ENCODE measurements at places on chromosomes 2 and 18. TPM values are rescaled to one million over a fixed set of nuclear protein-coding genes. Genes with fewer than 3 reads are reported as not detected.

The DNER gene
- total RNA-seq = 0.13 TPM

The MYO5B gene
- 102 TPM for total RNA-seq

The CRYGD gene
- not detected for total RNA-seq

The CABLES1 gene
- total RNA-seq = 37.0 TPM

The GALNT14 gene
- total RNA-seq = 1.1 TPM

The DSG3 gene
- total RNA-seq = not detected

The TUBB8B gene
- not detected for total RNA-seq

The ABCG8 gene
- total RNA-seq = not detected

DNA sequence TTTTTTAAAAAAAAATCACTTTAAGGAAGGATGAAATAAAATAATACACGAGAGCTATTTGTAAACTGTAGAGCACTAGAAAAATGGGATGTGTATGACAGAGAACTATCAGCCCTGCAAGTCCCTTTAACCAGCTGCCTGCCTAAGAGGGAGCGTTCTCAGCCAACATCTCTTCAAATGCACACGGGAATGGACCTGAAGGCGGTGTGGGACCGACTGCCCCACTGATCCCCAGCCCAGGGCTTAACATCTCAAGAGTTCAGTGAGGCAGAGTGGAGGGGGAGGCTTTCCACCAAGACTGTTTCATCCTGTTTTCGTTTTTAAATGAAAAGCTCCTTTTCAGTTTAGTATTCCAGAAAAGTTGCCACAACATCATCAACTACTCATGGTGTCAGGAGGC is 2.2 kb downstream of the INPP4A start:
- no peaks in the 10 kb centered on the region for H3K27me3 ChIP-seq
- no peak overlapping the region for H3K27ac ChIP-seq
- H3K36me3 ChIP-seq = no peaks in the 10 kb centered on the region

DNA sequence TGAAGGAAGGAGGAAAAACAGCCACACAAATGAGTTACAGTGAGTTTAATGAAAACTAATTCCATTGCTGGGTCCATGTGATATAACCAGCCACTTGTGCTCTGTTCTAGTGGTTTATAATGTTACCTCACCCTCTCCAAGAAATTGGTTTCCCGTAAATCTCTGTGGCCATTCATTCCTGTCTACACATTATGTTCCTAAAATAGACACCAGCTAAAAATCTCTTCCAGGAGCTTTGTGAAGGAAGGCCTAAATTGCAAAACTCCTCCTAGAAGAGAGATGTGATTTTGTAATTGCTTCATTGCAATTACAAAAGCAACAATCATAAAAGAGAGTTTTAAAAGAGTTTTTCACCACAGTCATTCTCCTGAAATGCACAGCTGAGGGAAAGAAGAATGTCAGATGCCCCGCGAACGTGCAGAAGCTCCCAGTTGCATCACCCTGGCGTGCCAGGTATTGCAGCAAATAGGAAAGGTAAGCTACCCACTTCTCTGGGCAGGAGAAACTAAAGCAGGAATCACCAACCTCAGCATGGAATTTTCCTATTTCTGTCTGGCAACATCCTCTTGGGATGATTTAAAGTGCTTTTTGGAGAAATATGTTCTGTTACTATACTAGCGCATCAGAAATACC is 1.7 kb downstream of the SCN1A start:
- no peaks in the 10 kb centered on the region for H3K27me3 ChIP-seq
- H3K4me1 ChIP-seq = no peaks in the 10 kb centered on the region
- DNase-seq = no peak
- no peak overlapping the region for H3K27ac ChIP-seq
- no peaks in the 10 kb centered on the region for H3K36me3 ChIP-seq
- H3K4me3 ChIP-seq = no peak overlapping the region

- DNase-seq = no peak
- H3K4me3 ChIP-seq = no peak overlapping the region
- no peaks in the 10 kb centered on the region for H3K36me3 ChIP-seq
These were observed 92.5 kb downstream of the BARD1 start for GRCh38 chr2:214716811-214717560.

DNA sequence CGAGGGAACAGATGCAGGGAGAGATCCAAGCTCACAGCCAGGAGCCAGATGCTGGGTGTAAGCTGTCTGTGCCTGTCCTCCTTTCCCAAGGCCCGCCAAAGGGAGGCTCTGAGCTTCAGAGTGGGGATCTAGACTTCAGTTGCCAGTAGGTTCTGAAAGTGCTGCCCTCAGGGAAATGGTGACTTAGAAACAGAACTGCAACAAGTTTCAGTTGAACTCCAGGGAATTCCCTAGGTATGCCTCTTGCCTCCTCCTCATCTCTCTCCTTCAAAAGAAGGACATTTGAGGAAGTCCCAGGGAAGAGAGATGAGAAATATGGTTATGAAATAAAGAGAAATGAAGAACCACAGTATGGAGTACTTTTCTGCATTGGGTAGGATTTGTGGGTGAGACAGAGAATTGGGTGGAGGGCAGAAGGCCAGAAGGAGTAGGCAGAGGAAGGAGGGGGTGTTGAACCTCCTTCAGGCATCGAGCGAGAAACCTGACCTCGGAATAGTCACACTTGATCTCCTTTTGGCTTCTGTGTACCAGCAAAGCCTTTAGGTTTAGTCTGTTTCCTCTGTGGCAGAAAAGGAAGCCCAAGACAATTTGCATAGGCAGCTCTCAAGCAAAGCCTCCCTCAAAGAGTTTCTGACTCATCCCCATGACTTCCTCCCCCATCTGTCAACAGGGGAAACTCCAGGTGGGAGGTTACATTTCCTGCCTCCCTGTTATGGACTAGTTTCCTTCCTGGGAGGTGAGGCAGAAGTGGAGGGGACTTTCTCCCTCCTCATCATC is 45.7 kb downstream of the QPCT start:
- no peak for DNase-seq
- no peaks in the 10 kb centered on the region for H3K27me3 ChIP-seq
- H3K36me3 ChIP-seq = no peaks in the 10 kb centered on the region
- H3K27ac ChIP-seq = no peak overlapping the region
- H3K4me3 ChIP-seq = no peak overlapping the region
- H3K4me1 ChIP-seq = peaks cover 10% of the 10 kb centered on the region

DNA sequence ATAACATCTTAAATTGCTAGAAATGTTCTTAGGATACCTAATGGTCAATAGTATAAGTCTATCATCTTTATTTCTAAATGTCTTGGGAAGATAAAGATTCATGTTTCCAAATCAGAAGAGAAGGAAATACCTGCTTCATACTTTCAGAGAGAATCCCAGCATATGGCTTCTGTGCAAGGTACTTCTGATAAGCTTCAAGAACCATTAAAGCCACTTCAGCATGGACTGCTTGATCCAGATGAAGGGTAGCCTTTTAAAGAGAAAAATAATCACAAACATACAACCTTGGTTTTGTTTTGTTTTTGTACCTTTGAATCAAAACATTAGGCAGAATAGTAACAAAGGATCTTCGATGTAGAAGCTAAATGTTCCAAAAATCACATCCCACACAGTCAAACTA is 44.0 kb downstream of the EPG5 start:
- no peak overlapping the region for H3K27ac ChIP-seq
- no peak overlapping the region for H3K4me3 ChIP-seq
- peaks cover 32% of the 10 kb centered on the region for H3K36me3 ChIP-seq
- peaks cover 9% of the 10 kb centered on the region for H3K4me1 ChIP-seq
- no peak for DNase-seq

DNA sequence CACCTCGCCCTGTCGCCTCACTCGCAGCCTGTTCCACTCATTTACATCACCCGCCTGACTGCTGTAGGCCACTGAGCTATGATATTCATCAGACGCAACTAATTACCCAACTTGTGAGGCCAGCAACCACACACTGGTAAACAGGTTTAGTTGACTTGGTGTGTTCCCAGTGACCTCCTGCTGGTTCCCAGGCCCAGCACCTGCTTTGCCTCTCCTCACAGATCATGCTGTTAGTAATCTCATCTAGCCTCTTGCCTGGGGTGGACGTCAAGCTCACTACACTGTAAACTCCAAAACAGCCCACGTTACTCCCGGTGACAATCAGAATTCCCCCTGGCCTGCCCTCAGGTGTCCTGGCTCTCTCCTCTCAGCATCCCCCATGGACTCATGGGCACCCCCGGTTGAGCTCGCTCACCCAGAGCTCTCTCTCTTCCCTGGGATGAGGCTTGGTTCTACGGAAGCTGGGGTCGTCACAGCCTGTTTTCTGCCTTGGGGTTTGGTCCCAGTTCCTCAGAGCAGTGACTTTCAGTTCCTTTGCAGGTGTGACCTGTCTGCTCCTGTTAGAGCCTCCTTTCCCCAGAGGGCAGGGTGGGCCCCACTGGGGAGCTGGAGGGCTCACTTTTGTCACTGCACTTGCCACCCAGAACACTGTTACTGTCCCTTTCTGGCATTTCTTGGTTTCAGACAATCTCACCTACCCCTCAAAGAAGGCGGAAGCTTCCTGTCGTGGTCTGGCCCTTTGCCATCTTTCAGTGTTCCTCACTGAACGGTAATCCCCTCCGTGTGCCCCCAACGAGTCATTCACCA is 40.3 kb downstream of the INPP5D start:
- H3K27ac ChIP-seq = no peak overlapping the region
- H3K4me1 ChIP-seq = no peaks in the 10 kb centered on the region

DNA sequence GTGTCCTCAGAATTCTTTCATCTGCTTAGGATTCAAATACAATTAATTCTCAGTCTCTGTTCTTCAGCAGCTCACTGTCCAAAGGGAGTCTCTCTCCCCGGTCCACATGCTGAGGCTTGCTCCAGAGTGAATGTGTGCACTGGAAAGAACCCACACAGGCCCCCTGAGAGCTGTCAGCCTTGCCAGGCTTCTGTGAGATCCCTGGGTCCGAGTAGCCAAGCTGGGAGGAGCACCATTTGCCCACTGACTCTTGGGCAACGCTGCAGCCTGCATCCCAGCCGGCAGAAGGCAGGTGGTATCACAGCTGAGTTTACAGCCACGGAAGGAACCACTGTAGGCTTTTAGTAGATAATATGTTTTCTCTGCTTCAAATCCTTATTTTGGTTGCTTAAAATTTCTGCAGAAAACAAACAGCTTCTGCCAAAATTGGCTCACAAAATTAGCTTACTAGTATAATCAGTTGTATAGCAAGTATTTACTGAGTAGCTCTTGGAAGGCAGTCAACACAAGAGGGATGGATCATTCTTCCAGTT is 21.4 kb upstream of the LTBP1 start:
- no peaks in the 10 kb centered on the region for H3K4me1 ChIP-seq
- H3K27me3 ChIP-seq = no peaks in the 10 kb centered on the region
- DNase-seq = no peak
- no peaks in the 10 kb centered on the region for H3K36me3 ChIP-seq
- no peak overlapping the region for H3K27ac ChIP-seq
- no peak overlapping the region for H3K4me3 ChIP-seq

- peaks cover 28% of the 10 kb centered on the region for H3K4me1 ChIP-seq
- no peaks in the 10 kb centered on the region for H3K36me3 ChIP-seq
- H3K27ac ChIP-seq = no peak overlapping the region
- H3K4me3 ChIP-seq = no peak overlapping the region
These were observed 3.1 kb upstream of the SDC1 start for GRCh38 chr2:20227894-20228505.

DNA sequence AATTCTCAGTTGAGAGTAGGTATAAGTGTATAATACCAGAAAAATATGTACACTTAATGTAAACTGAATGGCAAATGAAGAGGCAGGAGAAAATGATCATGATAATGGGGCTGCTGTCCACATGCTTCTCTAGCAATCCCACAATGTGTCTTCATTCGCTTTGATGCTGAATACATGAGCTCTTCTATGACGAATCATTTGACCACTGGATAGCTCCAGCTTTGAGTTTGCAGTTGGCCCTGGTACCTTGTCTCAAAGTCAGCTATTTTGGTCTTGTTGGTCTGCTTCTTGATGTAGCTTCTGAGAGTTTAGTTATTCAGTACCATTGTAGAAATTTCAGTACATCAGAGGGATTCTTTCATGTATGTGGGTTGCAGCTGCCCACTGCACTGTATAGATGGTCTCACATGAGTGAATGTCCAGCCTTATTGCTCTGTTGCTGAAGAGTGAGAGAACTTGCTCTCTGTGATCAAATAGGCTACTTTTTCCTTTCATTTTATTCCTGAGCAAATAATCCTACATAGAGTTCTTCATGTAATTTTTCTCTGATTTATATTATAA is 105.1 kb downstream of the TTC27 start:
- no peaks in the 10 kb centered on the region for H3K36me3 ChIP-seq
- DNase-seq = no peak
- no peaks in the 10 kb centered on the region for H3K4me1 ChIP-seq
- no peak overlapping the region for H3K4me3 ChIP-seq
- H3K27me3 ChIP-seq = no peaks in the 10 kb centered on the region

GRCh38 chr2:229252280-229252679 is 18.8 kb downstream of the PID1 start:
- H3K4me3 ChIP-seq = no peak overlapping the region
- no peaks in the 10 kb centered on the region for H3K36me3 ChIP-seq
- no peak for DNase-seq
